Omental fat pad (tissue), 4 donors: ENCODE measurements at places on chromosomes 1 and 21.

DNA sequence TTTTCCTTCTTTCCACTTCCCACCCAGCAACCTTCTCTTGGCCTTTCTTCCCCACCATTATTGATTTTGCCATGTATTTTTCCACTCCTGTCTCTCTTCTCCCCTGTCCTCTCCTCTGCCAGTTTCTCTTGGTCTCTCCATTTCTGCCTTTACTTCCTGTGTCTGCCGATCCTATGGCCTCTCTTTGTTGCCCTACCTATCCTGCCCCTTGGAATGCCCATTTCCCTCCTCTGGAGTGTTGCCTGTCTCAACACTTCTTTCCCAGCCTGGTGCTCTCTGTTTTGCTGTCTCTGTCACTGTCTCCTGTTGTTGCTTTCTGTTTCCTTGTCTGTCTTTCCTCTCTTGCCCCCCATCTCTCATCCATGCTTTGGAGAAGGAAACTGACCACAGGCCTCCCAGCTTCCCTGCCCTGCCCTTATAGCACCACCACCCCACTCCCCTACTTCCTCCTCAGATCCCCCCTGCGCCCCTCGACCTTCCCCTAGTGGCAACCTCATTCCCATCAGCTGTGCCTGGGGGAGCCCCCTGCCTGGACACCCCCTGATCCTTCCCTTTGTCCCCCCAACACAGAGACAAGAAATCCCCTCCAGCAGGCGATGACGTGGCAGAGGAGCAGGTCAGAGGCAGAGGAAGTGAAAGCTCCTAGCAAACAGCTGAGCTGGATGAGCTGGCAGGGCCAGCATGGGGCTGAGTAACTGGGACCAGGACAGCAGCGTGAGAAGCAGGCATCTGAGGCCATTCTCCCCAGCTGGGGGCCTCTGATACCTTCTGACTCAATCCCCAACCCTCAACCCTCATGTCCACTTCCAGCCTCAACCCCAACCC lies 6.6 kb upstream of the ETV3L start:
- DNase-seq, result no peak

GRCh38 chr1:166304131-166304530 lies 137.3 kb upstream of the FAM78B start:
- no peak for DNase-seq

DNA sequence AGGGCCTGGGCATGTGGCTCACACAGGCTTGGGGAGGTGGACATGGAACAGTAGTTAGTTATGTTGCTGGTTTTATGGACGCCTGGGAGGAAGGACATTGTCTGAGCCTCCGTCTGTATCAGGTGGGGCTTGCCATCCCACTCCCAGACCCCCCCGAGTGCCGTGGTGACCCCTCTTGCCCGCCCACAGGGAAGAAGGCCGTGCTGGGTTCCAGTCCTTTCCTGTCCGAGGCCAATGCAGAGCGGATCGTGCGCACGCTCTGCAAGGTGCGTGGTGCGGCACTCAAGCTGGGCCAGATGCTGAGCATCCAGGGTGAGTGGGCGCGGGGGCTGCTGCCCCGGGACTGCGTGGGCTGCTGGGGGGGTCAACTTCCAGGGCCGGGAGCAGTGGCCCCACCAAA lies 41.7 kb downstream of the COQ8A start:
- no peak for DNase-seq

DNA sequence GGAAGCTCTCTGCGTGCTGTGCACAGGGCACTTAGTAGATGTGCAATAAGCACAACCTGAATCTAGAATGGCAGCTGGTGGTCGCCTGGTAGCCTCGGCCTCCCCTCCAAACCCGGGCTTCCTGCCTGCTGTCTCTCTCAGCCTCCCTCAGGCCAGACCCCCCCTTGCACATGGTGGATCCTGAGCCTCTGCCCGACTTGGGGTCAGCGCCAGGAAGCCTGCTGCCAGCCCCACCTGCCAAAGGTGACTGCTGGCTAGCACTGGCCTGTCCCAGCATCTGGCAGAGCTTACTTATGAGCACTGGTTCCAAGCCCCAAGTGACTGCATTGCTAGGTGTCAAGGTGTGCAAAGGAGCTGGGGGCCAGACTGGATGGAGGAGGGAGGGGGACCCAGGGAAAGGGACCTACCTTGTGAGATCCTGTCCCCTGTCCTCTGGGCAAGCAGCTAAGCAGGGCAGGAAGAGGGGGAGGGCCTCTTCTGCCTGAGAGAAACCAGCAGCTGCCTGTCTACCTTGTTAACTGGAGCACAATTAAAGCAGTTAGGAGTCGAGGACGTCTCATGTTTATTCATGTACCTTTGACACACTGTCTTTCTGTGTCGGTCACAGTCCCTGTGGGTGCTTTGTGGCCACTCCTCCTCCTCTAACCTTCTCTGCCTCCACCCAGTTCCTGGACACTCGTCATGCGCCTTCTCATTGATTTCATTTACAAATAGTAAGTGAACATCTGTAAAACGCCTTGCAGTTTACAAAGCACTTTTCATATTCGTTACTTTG lies 100.9 kb downstream of the DDX20 start:
- no peak for DNase-seq

DNA sequence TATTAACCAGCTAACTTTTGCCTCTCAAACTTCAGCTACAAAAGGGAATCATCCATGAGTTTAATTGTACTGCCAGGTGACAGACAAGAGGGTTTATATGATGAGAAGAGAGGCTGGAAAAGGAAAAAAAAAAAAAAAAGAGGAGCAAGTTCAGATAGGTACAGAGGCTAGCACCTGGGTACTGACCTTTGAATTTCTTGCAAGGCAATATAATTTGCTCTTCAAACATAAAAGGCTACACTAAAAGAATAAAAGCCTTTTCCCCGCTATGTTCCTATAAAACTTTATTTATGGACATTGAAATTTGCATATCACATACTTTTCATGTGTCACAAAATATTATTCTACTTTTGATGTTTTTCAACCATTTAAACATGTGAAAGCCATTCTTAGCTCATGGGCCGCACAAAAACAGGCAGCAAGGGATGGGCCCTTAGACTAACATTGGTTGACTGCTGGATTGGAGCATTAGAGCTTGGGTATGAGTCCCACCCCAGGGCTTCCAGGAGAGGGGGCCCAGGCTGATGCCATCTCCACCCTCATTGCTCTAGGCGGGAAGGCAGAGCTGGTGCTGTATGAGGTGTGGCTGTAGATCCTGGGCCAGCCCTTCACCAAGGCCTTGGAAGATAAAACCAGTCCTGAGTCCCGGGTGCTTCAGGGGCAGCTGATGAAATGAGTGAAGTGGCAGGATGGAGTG lies 44.3 kb downstream of the ATP1B1 start:
- no peak for DNase-seq

DNA sequence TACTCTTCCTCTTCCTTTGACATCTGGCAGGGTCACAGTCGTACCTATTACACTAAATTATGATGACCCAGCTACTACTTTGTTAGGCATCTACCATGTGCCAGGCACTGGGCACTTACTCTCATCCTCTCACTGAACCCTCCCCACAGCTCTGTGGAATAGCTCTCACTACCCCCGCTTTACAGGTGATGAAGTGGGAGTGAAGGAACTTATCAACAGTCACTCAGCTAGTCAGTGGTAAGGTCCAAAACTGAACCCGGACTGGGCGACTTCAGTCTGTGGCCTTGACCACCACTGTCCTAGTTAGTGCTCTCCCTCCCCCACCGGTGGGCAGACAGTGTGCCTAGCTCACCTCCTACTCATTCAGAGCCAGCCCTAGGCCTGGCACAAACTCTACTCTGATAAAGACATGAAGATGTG lies 12.3 kb downstream of the ADGRB2 start:
- DNase-seq, result no peak

DNA sequence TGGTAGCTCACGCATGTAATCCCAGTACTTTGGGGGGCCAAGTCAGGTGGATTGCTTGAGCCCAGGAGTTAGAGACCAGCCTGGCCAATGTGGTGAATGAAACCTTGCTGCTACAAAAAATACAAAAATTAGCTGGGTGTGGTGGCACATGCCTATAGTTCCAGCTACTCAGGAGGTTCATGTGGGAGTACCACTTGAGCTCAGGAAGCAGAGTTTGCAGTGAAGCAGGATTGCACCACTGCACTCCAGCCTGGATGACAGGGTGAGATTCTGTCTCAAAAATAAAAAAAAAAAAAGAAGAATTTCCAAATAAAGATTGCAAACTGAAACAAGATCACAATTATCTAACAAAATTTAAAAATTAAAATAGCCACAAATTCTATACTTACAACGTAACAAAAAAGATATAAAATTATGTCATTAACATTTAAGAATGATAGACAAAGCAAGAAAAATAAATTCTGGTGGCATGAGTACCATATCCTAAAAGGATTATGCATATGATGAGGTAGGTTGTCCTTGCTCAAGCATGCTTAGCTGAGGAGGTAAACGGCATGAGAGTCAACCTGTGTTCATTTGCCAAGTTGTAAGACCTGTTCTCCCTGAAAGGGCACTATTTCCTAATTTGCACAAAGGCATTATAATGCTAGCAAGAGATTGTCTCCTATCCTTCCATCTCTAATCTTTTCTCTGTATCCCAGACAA lies 20.2 kb downstream of the IPP start:
- DNase-seq, result no peak

- no peak for DNase-seq
Observed at GRCh38 chr1:238778113-238778512, 608.3 kb upstream of the CHRM3 start.

- DNase-seq, result no peak
Observed at GRCh38 chr1:117627546-117628130, 21.8 kb downstream of the TENT5C start.

DNA sequence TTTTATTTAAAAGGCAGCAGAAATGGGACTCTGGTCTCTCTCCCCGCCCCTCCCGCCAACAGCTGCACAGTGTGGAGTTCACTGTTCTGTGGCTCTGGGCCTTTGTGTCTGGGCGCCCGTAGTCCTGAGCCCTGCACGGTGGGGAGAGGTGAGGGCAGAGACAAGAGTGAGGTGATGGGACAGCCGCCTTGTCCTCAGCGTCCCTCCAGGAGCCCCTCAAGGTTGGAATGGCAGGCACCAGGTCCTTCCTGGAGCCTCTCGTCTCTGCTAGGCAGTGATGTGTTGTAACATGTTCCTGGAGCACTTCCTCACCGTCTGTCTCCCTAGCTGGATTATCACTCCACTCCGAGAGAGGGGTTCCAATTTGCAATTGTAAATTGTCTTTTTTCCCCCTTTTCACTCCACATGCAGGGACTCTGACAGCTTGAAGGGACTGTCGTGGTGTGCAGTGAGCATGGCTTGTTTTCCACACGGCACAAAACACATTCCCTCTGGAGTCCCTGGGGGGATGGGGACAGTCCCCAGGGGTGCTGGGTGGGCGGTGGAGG lies 44.6 kb upstream of the C1orf174 start:
- no peak for DNase-seq

- DNase-seq, result no peak
Observed at GRCh38 chr21:29033301-29033700, 8.8 kb downstream of the USP16 start.

DNA sequence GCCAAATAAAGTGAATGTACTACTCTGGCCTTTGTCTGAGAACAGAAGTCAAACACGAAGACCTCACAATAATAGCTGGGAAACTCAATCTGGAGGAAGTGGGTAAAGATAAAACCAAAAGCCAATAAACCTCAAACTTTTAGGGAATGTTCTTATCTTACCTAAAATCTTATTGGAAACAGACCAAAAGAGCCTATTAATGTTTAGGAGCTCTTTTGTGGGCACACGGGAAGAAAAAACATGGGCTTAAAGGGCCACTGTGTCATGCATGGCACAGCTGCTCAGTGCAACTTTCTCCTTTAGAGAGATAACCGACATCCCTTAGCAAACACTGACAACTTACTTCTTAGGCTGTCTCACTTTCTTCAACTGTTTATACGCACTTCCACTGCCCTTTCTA lies 16.1 kb downstream of the EIF2B3 start:
- DNase-seq, result no peak

DNA sequence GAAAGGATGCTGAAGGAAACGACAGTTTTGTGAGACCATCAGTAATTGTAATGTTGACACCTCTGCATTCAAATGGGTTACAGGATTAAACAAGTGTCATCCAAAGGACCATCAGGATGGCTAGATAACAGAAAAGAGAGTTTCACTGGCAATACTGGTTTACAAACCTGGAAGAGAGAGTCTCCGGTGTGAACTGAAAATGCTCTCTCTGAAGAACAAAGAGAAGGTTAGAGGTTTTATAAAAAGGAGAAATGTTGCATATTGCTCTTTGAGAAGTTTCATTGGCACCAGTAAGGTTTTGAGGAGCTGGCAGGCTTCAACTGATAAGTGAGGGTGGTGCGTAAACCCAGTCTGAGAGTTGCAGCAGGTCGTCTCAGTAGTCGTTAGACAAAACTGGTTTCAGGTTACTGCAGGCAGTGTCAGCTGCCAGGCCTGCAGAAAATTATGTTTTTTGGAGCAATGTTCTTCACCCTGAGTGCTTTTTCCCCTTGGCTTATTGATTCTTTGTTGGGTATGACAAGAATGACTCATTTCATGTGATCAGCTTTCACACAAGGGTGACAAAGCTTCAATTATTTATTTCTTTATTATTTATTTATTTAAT lies 42.2 kb downstream of the KCNK1 start:
- no peak for DNase-seq

GRCh38 chr1:224683936-224684335 lies 67.8 kb downstream of the CNIH3 start:
- DNase-seq, result no peak

- DNase-seq, result peak; percentile 58
Observed at GRCh38 chr1:226737819-226738420, 1.2 kb downstream of the ITPKB start.

- no peak for DNase-seq
Observed at GRCh38 chr1:59701376-59701775, 113.4 kb upstream of the HOOK1 start.

DNA sequence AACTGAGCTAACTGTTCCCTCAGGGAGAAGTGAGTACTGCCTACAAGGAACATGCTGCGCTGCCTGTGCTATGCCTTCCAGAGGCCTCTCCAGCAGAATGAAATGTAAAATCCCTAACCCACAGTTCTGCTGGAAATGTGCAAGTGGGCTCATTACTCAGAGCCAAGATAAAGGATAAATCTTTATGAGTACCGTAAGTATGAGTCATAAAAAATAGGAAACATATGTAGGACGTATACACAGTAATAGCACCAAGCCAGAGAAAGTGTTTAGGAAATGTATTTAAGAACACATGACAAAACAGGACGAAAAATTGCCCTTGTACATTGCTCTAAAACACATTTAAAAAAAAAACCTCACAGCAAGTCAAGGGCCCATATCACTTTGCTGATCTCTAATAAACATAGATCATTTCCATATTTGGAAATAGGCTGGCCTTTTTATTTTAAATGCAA lies 104.6 kb downstream of the TGFBR3 start:
- no peak for DNase-seq

DNA sequence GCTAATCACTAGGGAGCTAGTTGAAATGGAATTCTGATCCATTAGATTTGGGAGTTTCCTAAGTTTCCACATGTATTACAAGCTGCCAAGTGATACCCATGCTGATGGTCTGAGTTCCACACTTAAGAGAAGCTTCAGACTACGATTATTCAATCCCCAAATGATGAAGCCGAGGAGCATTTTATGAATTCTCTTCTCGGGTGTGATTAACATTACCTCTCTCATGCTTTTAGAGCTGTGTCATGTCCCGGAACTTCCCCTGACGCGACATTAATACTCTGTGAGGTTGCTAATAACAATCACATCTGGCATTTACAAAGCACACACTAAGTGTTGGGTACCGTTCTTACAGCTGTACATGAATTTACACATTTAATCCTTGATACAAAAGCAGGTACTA lies 63.0 kb downstream of the KCNJ15 start:
- no peak for DNase-seq

- no peak for DNase-seq
Observed at GRCh38 chr1:84920159-84920558, 27.2 kb upstream of the LPAR3 start.

- DNase-seq, result no peak
Observed at GRCh38 chr1:156214024-156214748, 1.4 kb downstream of the PMF1 start.
